ENCODE measurements at places on chromosomes 11 and 22. TPM values are rescaled to one million over a fixed set of nuclear protein-coding genes. Genes with fewer than 3 reads are reported as not detected.

GRCh38 chr11:41116970-41117369 lies 342.5 kb downstream of the LRRC4C start:
- no peak for DNase-seq

The ZBTB16 gene
- total RNA-seq = not detected

DNA sequence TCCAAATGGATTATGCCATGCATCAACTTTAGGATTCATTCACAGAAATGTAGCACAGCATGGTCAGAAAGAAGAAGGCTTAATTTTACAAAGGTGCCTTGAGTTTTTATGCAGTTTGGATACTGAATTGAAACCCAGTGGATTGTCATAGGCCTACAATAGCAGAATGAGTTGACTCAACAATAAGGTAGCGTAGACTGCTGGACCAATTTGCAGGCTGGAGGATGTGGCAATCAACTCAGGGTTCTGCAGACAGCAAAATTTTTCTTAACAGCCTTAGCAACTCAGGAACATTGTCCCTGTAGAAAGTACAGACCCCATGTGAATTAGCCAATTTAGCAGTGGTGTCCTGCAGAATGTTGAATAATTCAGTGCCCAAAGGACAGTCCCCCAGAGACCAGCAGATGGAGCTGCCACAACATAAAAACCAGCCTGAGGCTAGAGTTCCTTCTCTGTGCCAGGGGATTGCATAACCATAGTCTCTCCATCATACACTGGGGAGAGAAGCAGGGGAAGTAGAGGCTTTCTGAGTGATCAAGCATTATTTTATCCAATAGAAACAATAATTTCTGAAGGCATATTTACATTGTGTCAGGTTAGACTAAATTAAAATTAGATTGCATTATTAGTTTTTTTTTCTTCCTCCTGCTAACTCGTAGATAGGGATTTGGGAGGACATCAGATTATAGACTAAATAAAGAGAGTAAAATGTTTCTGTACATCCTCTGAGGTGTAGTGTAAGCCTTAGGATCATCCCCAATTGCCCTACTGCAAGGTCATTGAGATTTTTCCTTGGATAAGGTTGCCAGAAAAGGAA lies 20.3 kb upstream of the MRPL17 start:
- peak; percentile 76 for DNase-seq

GRCh38 chr11:128765571-128766549 lies 72.0 kb downstream of the FLI1 start:
- no peak for DNase-seq

The RASL10A gene
- total RNA-seq = not detected

DNA sequence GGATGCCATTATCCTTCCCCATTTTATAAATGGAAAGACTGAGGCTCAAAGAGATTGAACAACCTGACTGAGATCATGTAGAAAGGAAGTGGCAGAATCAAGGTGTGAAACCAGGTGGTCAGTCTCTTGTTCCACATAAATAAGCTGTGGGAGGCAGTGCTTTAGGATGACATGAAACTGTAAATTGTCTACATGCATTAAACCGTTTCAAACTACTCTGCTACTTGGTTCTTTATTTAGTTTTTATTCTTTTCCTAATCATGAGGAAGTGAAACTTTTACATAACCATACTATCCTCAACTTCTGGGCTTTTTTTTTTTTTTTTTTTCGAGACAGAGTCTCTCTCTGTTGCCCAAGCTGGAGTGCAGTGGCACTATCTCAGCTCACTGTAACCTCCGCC lies 34.9 kb downstream of the CADM1 start:
- DNase-seq = no peak

- DNase-seq = peak; percentile 1
Observed at GRCh38 chr22:47053726-47054141, 291.3 kb downstream of the TBC1D22A start.

DNA sequence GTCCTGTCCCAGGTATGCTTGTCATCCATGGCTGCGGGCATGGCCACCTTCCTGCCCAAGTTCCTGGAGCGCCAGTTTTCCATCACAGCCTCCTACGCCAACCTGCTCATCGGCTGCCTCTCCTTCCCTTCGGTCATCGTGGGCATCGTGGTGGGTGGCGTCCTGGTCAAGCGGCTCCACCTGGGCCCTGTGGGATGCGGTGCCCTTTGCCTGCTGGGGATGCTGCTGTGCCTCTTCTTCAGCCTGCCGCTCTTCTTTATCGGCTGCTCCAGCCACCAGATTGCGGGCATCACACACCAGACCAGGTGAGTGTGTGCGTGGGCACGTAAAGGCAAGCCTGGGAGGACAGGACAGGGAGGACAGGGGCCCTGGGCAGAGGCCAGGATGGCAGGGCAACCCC lies 42.4 kb downstream of the SLCO2B1 start:
- DNase-seq = no peak

The RAPSN gene
- total RNA-seq = 0.23 TPM

GRCh38 chr22:29044657-29045176 lies 16.9 kb downstream of the C22orf31 start:
- no peak for DNase-seq

The MYOD1 gene
- not detected for total RNA-seq

- DNase-seq = no peak
Observed at GRCh38 chr22:30600921-30601320, 6.1 kb upstream of the TCN2 start.

GRCh38 chr22:35322126-35322525 lies 22.4 kb downstream of the TOM1 start:
- no peak for DNase-seq

- no peak for DNase-seq
Observed at GRCh38 chr11:62017878-62018655, 50.6 kb upstream of the FTH1 start.

DNA sequence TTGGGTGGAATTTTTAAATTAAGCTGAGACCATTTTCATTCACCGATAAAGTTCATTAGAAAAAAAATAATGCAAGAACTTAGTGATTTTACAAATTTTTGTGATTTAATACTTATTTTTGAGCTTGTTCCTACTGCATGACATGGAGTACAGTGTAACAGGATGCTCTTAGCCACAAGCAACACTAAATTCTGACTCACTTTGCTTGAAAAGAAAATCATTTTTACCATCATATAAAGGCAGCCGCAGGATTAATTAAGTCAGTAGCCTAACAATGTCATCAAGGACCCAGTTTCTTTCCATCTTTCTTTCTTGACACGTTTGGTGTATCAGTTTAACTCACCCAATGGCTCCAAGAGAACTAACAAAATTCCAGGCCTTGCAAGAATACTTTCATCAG lies 540.3 kb upstream of the LUZP2 start:
- DNase-seq = no peak

DNA sequence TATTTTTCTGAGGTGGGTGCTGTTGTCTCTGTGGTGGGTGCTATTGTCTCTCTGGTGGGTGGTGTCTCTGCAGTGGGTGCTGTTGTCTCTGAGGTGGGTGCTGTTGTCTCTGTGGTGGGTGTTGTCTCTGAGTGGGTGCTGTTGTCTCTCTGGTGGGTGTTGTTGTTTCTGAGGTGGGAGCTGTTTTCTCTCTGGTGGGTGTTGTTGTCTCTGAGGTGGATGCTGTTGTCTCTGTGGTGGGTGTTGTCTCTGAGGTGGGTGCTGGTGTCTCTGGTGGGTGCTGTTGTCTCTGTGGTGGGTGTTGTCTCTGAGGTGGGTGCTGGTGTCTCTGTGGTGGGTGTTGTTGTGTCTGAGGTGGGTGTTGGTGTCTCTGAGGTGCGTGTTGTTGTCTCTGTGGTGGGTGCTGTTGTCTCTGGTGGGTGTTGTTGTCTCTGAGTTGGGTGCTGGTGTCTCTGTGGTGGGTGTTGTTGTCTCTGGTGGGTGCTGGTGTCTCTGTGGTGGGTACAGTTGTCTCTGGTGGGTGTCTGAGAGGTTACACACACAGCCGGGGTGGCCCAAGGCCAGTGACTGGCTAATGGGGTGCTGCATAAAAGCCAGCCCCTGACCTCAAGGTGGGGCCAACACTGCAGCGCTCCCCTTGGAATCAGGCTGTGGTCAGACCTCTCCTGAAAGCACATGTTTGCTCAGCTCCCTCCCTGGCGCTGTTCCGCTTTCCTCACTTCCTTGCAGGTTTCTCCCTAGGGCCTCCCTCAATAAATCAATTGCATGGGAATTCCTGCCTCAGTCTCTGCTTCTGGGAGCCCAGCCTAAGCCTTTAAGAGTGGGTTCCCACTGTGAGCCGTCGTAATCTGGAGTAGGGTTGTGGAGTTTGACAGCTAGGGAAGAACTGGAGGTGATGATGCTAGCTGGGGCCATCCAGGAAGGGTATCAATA lies 31.0 kb upstream of the XBP1 start:
- DNase-seq = no peak

- no peak for DNase-seq
Observed at GRCh38 chr22:32617271-32617670, 142.7 kb downstream of the FBXO7 start.
